ENCODE measurements at places on chromosomes 7 and 10.

DNA sequence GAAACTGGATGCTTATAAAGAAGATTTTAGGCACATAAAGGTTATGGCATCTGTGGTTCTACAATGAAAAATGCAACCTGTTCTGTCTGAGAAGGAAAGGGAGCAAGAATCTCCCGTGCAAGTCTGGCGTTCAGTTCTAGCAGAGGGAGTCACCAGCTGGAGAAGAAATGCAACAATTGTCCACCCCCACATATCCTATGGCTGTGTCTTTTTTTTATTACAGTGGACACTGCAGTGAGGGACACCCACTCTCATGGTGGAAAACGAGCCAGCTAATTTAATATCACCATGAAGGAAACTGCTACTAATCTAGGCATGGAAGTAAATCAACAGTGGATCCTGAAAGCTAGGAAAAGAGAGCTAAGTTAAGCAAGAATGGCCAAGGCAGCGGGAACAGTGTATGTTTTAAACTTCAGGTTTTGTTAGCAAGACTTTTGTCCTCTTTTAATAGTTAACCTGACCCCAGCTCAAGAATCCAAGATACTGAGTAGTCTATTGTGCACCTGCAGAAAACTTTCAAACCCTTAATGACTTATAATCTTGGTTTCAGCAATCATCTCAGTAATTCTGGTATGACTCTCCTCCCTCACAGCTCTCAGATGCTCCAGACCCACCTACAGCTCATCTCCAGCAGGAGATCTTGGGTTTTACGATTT lies 149.3 kb downstream of the FGFR2 start:
- DNase-seq, result no peak

GRCh38 chr7:121901026-121901425 lies 28.1 kb downstream of the PTPRZ1 start:
- DNase-seq, result no peak

DNA sequence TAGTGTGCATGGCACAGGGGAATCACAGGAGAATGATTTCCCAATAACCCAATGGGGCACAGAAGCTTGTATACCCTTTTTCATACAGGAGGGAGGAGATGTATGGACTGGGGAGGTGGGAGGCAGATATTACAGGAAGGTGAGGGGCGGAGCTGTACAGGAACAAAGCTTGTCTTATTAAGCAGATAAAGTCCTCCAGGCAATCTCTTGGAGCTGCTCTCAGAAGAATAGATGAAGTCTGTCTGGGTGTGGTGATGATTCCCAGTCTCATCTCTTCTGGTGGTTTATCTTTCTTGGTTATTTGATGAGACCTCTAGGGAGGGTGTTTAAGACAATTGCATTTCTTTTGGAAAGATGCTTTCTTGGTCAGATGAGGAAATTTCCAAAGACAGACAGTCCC lies 25.1 kb upstream of the CPA5 start:
- no peak for DNase-seq

DNA sequence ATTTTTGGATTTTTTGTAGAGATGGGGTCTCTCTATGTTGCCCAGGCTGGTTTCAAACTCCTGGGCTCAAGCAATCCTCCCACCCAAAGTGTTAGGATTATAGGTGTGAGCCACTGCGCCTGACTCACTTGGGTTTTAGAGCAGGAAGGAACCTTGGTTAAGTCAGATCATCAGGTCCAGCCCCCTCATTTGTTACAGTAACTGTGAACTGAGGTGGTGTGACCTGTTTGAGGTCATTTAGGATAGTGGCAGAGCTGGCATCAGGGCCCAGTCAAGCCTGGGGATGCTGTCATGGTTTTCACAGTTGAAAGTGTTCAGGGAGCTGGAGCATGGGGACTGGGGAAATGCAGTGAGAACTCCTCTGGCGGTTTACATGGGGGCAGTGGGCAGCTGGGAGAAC lies 159.6 kb downstream of the TAX1BP1 start:
- DNase-seq, result no peak

DNA sequence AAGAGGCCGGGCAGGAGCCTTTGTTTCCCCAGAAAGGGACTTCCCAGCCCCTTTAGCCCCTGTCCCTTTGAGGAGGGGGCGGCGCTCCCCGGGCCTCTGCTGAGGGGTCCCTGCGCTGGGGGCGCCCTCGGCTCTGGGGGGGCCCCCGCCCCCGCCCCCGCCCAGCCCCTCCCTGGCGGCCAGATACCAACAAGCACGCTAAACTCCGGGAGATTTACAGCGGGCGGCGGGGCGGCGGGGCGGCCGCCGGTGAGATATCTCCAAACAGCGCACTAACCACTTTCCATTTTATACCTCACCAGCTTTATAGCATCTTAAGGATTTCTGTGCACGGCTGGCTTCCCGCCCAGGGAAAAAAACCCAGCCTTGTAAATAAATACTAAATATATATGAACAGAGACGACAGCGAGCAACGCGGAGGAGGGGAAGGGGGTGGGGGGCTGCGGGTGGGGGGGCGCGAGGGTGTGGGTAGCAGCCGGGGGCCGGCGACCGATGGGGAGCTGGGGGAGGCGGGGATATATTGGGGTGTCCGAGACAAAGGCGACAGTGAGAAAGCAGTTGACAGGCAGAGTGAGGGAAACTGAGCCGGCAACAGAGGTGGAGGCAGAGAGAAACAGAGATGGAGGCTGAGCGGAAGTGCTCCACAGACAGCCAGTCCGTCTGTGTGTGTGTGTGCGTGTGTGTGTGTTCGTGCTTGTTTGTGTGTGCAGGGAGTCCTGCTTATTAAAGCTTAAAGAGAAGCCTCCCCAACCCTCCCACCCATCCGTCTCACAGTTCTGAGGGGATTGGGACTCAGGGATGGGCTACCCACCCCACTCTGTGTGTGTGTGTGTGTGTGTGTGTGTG lies 85.8 kb downstream of the HIF1AN start:
- no peak for DNase-seq

- no peak for DNase-seq
Observed at GRCh38 chr10:103808780-103809179, 46.6 kb downstream of the SH3PXD2A start.

DNA sequence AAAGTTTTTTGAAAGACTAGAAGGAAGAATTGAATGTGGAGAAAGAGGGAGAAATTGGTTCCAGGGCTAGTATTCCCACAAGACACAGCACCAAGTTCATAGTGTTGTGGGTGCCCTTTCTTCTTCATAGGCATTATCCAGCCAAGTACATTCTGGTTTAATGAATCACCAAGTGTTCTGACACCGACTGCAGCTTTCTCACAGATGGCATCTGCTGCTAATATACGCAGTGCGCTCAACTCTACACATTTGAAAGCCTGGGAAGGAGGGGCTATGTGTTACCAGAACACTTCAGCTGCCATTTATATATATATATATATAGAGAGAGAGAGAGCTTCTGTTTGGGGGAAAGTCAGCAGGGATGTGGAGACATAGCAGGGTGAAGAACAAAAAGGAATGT lies 1168.4 kb downstream of the GATA3 start:
- DNase-seq, result no peak

GRCh38 chr10:104020020-104020419 lies 53.1 kb downstream of the SLK start:
- no peak for DNase-seq

DNA sequence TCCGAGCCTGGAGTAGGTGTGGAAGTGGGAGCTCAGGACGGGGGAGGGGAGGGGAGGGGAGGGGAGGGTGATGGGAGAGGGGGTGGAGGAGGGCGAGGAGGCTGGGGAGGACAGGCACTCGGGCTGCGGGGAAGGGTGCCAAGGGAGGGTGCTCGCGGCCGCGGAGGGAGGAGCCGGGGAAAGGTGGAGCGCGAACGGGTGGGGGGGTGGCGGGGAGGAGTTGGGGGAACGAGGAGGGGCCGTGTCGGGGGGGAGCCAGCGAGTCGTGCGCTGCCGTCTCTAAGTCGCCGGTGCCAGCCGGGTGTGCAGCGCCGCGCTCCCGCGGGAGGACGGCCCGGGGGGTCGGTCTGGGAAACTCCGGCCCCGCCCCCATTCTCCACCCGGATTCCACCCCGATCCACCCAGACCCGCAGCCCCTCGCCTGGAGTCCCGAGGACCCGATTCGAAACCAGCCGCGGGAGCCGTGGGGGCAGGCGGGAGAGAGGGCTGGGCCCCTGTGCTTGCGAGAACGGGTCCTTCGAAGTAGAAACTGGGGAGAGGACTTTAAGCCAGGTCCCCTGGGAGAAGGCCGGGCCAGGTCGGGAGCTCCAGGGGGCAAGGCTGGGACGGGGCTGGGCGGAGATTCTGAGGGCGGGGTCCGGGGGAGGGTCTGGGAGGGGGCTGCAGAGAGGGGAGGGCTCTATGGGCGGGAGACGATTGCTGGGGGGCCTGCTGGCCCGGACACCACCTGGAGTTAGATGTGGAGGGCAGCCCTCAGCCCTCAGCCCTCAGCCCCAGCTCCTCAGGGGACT lies at the start of gene ZNF467:
Gene ZNF467 (minus strand): TSS at position 143 of the 791 bp plus-strand sequence. CDS start 2,556 bp downstream, outside the sequence.
- no peak for DNase-seq

GRCh38 chr10:82874671-82875070 lies 999.7 kb downstream of the NRG3 start:
- no peak for DNase-seq

DNA sequence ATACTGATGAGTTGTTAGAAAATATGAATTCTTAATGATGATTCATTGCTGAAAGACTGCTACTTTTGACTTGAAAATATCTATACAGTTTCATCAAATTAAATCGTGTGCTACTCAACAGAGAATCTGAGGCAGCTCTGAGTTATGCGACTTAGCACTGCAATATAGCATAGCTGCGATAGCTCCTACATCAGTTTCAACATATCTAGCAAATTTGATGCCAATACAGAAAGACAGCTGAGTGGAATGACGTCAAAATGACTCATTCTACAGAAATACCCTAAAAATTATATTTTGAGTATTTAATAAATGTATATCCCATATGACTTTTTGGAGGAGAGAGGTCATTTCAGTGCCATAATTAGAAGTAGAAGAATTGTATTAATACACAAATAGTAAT lies 1.1 kb upstream of the TARP start:
- DNase-seq, result no peak

DNA sequence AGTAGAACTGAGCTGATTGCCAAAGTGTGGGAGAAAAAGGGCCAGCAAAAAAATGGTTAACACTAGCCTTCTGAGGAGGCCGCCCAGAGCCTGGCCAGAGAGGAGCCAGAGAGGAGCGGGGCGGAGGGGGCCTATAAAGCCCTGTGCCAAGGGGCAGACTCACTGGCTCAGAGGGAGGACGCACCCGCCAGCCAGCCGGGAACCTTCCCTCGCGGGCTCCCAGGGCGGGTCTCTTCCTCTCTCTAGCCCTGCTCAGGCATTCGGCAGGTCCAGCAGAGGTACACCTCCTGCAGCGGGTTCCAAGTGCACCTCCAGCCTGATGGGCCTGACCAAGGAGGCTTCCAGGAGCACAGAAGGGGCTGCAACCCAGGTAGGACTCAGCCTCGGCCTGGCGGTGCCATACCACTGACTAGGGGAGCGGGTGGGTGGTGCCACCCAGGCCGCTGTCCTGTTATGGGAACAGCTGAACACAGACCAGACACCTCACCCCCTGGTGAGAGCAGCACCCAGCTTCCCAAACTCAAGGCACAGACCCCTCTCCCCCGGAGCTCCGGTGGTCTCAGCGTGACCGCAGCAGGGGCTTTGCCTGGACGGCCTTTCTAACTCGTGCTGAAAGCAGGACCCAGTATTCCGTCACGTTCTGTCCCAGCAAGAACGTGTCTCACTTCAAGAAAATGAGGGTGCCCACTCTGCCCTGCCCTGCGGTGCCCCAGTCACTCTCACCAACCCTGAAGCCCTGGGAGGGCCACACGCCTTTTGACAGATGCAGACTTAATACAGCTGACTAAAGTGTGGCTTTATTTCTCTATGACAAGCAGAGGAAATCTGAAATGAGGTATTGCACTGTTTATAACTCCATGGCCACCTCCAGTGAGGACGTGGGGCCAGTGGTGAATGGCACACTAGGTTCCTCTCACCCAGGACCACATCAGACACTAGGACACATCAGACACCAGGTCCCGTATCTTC lies at the start of gene GPER1:
Gene GPER1 (plus strand): TSS at position 162 of the 969 bp plus-strand sequence. CDS start 3,616 bp downstream, outside the sequence.
- no peak for DNase-seq

GRCh38 chr7:1466524-1467271 lies 7.4 kb upstream of the MICALL2 start:
- no peak for DNase-seq

DNA sequence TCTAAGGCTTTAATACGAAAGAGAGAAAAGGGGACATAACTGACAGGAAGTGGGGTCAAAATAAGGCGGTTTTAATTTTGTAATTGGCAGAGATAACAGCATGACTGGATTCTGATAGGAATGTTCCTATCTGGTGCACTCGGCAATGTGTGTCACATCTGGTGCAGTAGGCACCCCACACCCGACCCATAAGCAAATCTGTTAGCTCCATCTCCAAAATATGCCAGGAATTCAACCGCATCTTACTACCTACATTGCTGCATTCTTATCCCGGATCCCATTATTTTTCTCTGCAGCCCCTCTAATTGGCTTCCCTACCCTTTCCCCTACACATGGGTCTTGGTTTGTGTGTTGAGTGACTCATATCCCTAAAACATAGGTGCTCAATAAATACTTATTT lies 19.1 kb upstream of the GALNT11 start:
- no peak for DNase-seq

DNA sequence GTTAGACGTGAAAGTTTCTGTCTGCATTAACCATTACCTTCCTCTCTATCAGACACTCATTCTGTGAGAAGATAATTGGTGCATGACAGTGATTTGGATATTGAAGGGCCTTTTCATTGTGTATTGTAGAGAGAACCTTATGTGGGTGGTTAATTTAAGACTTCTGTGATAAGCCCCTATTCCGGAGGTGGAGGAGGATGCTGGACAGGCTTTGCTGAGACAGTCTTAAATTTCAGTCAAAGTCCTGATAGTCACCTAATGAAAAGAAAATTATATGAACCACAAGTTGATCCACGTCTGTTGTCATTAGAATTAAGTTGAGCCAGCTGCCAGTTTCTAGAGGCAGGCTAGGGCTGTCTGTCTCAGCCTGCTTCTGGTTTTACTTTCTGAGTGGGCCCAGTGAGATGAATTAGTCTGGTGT lies 62.9 kb downstream of the CELF2 start:
- DNase-seq, result no peak

DNA sequence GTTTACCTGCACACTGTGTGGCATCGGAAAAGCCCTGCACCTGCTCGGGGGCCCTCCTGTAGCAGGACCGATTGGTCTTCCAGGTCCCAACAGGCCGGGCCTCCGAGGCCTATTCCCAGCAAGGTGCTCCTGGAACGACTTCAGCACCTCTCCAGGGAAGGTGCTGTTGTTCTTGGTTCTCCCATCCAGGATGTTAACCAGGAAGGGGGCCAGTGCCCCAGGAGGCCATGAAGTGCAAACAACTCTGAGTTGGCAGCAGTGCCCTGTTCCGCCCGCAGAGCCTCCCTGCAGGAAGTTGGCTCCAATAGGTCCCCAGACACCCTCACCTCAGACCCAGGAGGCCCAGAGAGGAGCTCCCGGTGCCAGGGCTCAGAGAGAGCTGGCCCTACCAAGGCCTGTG lies 64.0 kb upstream of the DUSP5 start:
- no peak for DNase-seq

DNA sequence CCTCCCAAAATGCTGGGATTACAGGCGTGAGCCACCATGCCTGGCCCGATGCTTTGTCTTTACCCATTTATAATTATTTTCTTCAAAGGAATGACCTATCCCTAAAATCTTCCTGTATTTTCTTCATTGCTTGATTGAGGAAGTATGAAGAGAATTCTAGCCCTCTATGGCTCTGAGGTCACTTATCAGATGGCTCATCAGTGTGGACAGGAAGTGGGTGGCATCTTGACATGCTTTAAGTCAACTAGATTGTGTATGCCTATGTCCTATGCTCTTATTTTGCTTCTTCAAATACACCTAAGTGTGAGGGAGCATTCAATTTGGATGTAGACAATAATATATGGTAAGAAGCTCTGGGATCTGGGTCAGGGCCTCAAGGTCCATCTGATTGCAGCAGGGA lies 1020.5 kb downstream of the LRMDA start:
- DNase-seq, result no peak

All from NCI-H774 (cell line).